Hepatocyte (in vitro differentiated cells): ENCODE measurements at places on chromosomes 4 and X.

- peak; percentile 72 for DNase-seq
These were observed 40.4 kb downstream of the RNF212 start for GRCh38 chr4:1072830-1073446.

DNA sequence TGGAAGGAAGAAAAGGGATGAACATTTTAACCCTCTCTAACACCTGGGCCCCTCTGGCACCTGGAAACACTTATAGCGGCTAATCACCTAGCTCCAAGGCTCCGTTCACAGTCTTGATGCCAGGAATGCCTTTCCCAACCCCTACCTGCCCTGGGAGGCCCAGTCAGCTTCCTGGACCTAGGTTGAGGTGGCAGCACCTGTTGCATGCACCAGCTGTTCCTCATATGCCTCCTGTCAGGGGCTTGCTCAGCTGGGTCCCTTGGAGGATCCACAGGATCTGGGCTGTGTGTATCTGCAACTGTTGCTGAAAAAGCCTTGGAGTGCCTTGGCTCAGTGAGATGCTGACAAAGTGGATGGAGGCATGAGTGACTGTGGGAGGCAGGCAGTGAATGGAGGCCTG lies 4.4 kb downstream of the CFP start:
- DNase-seq, result no peak

DNA sequence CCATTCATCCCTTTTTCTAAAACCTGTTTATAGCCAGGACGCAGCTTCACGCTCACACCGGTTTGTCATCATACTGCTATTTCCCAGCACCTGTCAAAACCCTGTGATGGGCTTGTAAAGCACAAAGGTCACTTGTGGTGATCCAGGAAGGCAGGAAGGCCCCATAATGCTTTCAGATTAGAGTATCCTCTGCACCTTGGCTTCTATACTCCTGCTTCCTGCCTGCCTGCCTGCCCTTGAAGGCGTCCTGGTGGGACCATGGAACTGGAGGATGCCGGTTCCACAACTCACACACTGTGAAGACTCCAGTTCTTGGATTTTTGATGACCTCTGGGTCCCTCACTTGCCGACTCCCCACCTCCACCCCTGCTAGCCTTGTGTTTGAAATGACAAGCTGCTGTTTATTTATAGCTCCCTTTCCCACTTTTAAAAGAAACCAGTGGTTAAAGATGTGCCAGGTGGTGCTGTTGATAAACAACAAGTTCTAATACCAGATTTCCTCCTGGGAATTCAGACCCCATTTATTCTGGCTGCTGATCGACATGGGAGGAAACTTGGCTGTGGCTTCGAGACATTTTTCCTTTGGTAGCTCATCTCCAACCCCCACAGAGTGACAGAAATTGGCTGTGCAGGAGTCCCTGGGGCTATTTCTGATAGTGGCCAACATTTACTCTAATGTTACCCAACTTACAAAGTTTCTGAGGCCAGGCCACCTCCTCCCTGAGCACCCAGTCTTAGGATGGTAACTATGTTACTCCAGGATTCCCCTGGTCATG lies 211.5 kb downstream of the KDR start:
- peak; percentile 57 for DNase-seq

DNA sequence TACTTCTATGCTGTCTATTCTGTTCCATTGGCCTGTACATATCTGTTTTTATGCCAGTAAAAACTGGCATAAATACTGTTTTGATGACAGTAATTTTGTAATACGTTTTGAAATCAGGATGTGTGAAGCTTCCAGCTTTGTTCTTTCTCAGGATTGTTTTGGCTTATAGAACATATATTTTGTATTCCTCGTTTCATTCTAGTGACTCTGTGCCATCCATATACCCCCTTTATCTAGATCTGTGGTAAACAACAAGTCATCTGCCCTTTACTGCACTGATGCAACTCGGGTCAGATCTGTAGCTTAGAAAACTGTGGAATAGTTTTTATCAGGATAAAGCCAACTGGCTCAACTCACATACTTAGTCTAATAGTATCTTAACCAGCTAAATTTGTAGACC lies 233.7 kb downstream of the PRDM5 start:
- no peak for DNase-seq

DNA sequence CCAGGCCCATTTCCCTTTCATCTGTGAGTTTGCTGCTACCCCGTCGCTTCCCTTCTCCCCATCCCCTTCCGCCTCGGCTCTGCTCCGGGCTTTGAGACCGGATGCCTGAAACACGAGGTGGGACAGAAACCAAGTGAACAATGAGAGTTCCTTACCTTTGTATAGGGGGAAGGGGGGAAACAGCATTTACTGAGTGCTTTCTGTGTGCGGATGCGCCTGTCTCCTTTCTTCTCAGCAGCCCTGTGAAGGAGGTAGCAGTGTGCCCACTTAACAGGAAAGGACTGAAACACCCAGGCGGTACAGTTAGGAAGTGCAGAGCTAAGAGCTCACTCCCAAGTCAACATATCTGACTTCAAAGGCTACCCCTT lies 43.2 kb upstream of the TMSB15B start:
- DNase-seq, result peak; percentile 34

GRCh38 chr4:81745050-81745449 lies 273.3 kb upstream of the RASGEF1B start:
- DNase-seq, result no peak

DNA sequence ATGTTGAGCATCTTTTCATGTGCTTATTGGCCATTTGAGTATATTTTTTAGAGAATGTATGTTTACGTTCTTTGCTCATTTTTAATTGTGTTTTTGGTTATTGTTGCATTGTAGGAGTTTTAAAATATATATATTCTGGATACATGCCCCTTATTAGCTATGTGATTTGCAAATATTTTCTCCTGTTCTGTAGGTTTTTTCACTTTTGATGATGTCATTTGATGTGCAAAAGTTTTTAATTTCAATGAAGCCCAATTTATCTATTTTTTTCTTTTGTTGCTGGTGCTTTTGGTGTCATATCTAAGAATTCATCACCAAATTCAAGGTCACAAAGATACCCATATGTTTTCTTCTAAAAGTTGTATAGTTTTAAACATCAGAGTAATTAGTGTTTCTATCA lies 6.8 kb downstream of the ARMCX5 start:
- no peak for DNase-seq

GRCh38 chrX:130418066-130418465 lies 16.3 kb downstream of the RBMX2 start:
- DNase-seq, result no peak

- DNase-seq, result no peak
These were observed 16.5 kb upstream of the SOX3 start for GRCh38 chrX:140521393-140521792.

DNA sequence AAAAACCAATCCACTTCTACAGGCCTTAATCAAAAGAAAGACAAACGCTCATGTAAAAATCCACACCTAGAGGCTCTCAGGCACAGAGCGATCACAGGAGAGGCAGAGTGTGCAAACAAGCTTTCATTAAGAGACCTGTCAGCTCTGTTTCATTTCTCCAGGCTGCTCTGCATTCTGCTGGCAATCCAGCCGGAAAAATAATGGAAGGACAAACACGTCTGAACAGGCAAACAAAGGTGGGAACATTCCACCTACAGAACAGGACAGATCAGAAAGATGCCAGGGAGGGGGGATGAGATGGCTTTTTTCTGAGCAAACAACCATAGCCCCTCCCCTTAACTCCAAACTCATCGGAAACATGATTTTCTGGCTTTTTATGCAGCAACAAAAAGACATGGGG lies 9.7 kb downstream of the SOD3 start:
- DNase-seq, result no peak

DNA sequence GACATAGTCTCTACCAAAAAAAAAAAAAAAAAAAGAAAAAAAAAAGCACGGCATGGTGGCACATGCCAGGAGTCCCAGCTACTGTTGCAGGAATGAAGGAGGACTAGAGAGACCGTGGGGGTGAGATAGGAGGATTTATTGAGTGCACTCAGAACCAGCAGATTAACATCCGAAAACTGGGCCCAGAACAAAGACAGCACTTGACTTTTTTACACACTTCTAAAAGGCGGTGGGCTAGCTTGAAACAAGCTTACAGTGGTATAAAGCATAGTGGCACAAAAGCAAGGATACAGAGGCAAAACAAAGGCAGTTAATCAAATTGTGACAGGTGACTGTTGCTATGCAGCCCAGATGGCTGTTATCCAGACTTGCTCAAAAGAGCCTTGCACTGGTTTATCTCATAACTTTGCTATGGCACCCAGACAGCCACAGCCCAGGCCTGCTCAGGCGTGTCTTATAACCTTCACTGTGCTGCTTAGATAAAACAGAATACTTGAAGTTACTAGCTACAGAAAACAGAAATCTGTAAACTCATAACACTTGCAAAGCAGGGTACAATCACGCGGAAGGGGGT lies 9.9 kb upstream of the PI4K2B start:
- no peak for DNase-seq

GRCh38 chrX:17596546-17597205 lies 140.6 kb upstream of the SCML1 start:
- no peak for DNase-seq

GRCh38 chrX:70172221-70172620 lies 5.1 kb upstream of the DGAT2L6 start:
- no peak for DNase-seq

- DNase-seq, result no peak
These were observed 1.3 kb upstream of the PCGF3 start for GRCh38 chr4:704198-704891.
